ENCODE measurements at places on chromosomes 2 and 18. TPM values are rescaled to one million over a fixed set of nuclear protein-coding genes. Genes with fewer than 3 reads are reported as not detected.

DNA sequence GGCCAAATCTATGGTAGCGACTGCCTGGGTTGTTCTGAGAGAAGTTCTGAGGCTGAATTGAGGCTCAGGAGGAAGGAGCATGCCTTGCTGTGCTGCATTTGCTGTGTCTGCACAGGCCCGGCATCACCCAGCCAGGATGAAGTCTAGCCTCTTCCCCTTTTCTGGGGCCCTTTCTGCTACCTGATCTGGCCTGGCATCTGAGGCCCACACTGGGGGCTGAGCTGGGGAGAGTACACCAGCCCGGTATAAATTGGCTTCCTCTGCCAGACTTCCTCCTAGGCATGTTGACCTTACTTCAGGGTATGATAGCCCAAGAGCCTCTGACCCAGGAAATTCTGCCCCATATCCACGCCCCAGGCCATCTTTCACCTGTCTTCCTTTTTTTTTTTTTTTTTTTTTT lies 30.0 kb downstream of the MRPL35 start:
- H3K27ac ChIP-seq, result no peak overlapping the region
- no peaks in the 10 kb centered on the region for H3K36me3 ChIP-seq
- no peaks in the 10 kb centered on the region for H3K4me1 ChIP-seq
- H3K4me3 ChIP-seq, result no peak overlapping the region
- H3K27me3 ChIP-seq, result no peaks in the 10 kb centered on the region

- H3K27me3 ChIP-seq, result no peaks in the 10 kb centered on the region
- no peak overlapping the region for H3K27ac ChIP-seq
- no peak overlapping the region for H3K4me3 ChIP-seq
Measured at GRCh38 chr2:55173438-55174054, 58.5 kb downstream of the CLHC1 start.

MARCO gene
- total RNA-seq, result 58.6 TPM

- H3K36me3 ChIP-seq, result no peaks in the 10 kb centered on the region
- H3K27me3 ChIP-seq, result no peaks in the 10 kb centered on the region
- H3K4me1 ChIP-seq, result no peaks in the 10 kb centered on the region
- no peak overlapping the region for H3K27ac ChIP-seq
- no peak for DNase-seq
- no peak overlapping the region for H3K4me3 ChIP-seq
Measured at GRCh38 chr18:14925281-14925709, 177.3 kb downstream of the ANKRD30B start.

GRCh38 chr2:3154700-3155099 lies 222.9 kb downstream of the EIPR1 start:
- no peaks in the 10 kb centered on the region for H3K4me1 ChIP-seq
- H3K27me3 ChIP-seq, result no peaks in the 10 kb centered on the region
- DNase-seq, result no peak
- no peaks in the 10 kb centered on the region for H3K36me3 ChIP-seq
- H3K27ac ChIP-seq, result no peak overlapping the region

GPD2 gene
- total RNA-seq, result 104 TPM

ZBTB7C gene
- total RNA-seq, result 26.5 TPM

DNA sequence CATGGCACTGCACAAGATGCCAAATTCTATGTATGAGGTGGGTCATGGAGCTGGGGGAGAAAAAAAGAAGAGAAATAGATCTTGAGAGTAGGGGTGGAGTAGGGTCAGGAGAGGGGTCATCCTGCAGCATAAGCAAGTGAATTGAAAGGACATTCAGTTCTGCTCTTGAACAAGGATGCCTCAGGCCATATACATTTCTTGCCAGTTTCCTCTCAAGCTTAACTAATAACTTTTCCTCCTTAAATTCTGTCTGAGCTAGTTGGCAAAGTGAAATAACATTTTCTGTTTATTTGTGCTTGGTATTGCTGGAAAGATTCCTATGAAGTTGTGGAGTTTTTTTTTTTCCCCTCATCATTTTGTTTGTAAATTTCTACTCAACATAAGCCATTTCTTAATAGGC lies 99.0 kb upstream of the LTBP1 start:
- no peak overlapping the region for H3K27ac ChIP-seq
- no peak for DNase-seq
- no peak overlapping the region for H3K4me3 ChIP-seq
- H3K4me1 ChIP-seq, result no peaks in the 10 kb centered on the region

- H3K27ac ChIP-seq, result no peak overlapping the region
- DNase-seq, result no peak
- no peaks in the 10 kb centered on the region for H3K4me1 ChIP-seq
- peaks cover 10% of the 10 kb centered on the region for H3K27me3 ChIP-seq
- H3K36me3 ChIP-seq, result no peaks in the 10 kb centered on the region
Measured at GRCh38 chr2:240905176-240905781, 857 bp upstream of the CROCC2 start.

DNA sequence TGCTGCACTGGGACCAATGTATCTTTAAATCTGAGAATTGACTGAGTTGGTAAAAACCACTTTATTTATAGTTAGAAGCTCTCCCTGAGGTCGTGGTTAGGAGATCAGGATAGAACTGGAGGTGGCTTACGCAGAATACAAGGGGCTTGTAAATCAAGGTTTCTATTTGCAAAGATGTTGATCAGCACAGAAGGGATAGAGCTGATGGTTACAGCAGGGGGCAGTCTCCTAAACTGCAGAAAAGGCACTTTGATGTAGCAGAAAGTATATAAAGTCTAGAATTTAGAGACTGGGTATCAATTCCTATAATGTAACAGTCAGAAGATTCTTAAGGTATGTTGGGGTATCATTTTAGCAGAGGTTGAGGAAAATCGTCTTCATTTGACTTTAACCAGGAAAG lies 25.2 kb upstream of the ACVR1 start:
- peaks cover 5% of the 10 kb centered on the region for H3K4me1 ChIP-seq
- no peaks in the 10 kb centered on the region for H3K27me3 ChIP-seq
- no peak for DNase-seq
- no peak overlapping the region for H3K4me3 ChIP-seq

GRCh38 chr2:155727187-155727895 lies 605.2 kb downstream of the NR4A2 start:
- H3K4me1 ChIP-seq, result no peaks in the 10 kb centered on the region
- no peak overlapping the region for H3K27ac ChIP-seq
- no peaks in the 10 kb centered on the region for H3K27me3 ChIP-seq
- DNase-seq, result no peak
- H3K36me3 ChIP-seq, result no peaks in the 10 kb centered on the region
- no peak overlapping the region for H3K4me3 ChIP-seq

- no peak overlapping the region for H3K4me3 ChIP-seq
- no peak overlapping the region for H3K27ac ChIP-seq
Measured at GRCh38 chr2:170679607-170680079, 35.5 kb upstream of the SP5 start.

DNA sequence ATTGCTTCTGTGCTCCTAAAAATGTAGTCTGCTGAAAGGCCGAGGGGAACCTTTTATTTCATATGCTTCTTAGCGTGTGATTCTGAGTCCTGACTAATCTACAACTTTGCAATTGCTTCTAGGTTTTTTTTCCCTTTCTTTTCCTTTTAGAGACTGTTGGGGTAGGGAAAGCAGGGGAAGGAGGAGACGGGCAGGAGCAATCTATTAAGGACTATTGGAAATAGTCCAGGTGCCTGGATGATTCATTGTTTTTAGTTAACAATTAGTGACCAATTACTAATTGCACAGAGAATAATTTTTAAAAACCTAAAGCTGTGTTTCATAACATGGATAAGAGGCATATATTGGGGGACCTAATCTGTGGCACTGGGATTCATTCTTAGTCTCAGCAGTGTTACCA lies 49.4 kb upstream of the STON1 start:
- no peak overlapping the region for H3K4me3 ChIP-seq
- H3K36me3 ChIP-seq, result no peaks in the 10 kb centered on the region
- H3K27ac ChIP-seq, result no peak overlapping the region
- no peaks in the 10 kb centered on the region for H3K27me3 ChIP-seq

VWA3B gene
- not detected for total RNA-seq

- no peak overlapping the region for H3K4me3 ChIP-seq
- no peak for DNase-seq
- H3K4me1 ChIP-seq, result no peaks in the 10 kb centered on the region
- H3K27ac ChIP-seq, result no peak overlapping the region
Measured at GRCh38 chr2:141021109-141021508, 1109.7 kb downstream of the LRP1B start.

- H3K4me3 ChIP-seq, result no peak overlapping the region
- no peaks in the 10 kb centered on the region for H3K36me3 ChIP-seq
- no peak for DNase-seq
Measured at GRCh38 chr18:10726198-10727068, 200.6 kb downstream of the NAPG start.

AKAIN1 gene
- not detected for total RNA-seq

DNA sequence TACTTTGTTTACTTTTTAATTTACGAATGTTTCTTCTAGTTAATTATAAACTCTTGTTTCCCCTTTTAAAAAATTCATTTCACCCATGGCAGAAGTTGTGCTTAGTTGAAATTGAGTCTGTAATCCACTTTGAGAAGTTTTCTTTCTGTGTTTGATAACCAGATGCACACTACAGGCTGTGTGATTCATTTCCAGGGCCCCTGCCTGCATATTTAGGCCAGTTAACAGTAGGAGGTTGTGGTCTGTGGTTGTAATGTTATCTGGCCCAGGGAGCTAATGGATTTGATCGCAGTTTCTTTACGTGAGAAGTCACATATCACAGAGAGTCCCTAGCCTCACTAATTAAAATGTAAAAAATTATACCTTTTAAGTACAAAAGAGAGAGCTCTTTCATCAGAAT lies 3.3 kb downstream of the CDH7 start:
- H3K4me3 ChIP-seq, result no peak overlapping the region
- no peak for DNase-seq
- no peaks in the 10 kb centered on the region for H3K36me3 ChIP-seq

SAG gene
- total RNA-seq, result not detected
